ENCODE measurements at places on chromosomes 3 and 15.
A peak's percentile ranks its signal among the peaks of the same experiment; 100 is the strongest.

- no peak for DNase-seq
Observed at GRCh38 chr15:101013769-101014675, 94.9 kb downstream of the LRRK1 start.

GRCh38 chr3:43773273-43774094 is 82.7 kb downstream of the ABHD5 start:
- DNase-seq: no peak

DNA sequence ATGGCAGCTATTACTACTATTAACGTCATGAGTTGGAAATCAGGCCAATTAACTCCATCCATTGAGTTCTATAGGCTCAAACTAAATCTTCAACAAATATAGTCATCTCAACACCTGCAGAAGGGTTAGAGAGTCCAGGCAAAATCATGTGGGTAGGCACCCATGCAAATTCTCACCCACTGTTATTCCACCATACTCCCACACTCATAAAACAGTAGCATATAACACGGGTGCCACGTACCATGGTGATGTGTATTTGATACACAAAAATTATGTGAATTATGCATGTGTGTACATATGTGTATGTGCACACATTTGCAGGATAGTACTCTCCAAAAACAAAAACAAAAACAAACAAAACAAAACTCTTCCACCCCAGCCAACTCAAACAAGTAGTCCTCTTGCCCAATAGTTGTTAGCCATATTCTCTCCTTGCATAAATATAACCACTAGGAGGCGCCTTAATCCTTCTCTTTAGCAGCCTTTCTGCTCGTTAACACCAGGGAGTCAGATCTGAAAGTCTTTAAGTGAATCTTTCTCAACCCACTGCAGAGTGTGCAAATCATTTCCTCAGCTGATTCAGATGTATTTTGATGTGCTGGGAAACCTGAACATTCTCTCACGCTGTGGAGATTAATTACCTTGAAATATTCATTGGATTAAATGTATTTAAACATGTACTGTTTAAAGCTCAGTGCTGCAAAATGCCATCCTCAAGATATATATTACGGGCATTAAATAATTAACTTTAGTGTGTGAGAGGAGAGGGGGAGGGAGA is 38.0 kb upstream of the COPB2 start:
- peak; percentile 59 for DNase-seq

DNA sequence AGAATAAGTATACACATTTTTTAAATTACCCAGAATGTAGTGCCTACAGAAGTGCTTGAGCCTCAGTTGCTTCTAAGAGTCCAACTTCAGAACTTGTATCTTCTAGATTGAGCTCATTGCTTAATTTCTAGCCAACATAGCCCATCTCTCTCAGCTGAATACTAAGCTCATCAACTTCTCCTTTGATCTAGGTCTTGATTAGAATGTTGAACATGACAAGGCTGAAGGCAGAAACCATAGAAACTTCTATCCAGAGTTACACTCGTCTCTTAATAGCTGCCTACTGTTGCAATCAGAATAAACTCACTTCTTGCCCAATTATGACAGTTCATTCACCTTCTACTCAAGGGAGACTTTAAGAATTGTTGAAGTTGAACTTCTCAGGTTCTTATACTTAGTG is 327.3 kb upstream of the THBS1 start:
- DNase-seq: no peak

DNA sequence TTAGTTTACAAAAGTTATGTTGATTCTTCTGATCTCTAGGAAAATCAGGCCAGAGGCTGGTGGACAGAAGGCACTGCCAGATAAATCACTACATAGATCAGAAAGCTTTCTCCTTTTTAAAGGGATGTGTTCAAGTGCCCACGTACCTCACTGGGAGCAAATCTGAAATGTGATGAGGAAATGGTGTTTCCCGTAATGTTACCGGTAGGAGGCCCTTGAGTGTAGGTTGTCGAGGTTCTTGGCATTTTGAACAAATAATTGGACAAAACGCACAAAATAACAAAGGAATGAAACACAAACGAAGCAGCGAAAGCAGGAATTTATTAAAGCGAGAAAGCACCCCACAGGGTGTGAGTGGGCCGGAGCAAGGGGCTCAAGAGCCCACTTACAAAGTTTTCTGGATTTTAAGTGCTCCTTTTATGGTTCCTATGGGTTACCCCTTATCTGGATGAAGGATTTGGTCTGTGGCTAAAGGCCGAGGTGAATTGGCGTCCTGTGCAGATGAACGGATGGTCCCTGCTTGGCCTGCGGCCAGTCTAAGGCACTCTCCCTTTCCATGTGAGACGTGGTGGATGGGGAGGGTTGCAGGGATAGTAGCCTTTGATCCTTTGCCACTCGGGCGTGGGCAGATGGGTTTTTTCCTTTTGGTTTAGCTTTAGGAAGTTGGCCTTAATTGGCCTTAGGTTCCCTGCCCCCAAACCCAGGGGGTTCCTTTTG is 1.0 kb downstream of the SNX1 start:
- peak; percentile 16 for DNase-seq

- no peak for DNase-seq
Observed at GRCh38 chr15:34900748-34901147, 68.8 kb downstream of the AQR start.

- DNase-seq: no peak
Observed at GRCh38 chr15:88736204-88736603, 67.0 kb upstream of the ACAN start.

DNA sequence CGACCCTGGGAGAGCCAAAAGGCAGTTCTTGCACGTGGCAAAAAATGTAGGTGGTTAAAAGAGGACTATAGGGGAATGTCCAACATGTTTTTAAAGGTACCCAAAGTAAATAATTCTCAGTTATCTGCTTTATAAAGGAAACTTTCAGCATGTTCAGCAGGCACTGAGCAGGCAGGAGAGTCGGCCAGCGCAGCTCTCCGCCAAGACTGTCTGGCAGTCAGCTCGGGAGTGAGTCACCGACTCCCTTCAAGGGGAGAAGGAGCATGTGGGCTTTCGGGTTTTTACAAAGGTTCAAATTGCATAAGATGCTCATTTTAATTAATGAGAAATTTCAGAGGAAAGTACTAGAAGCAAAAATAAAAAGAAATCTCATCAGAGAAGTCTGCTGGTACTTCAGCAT is 7.0 kb downstream of the GABRA5 start:
- no peak for DNase-seq

- DNase-seq: no peak
Observed at GRCh38 chr3:13782501-13782900, 97.4 kb downstream of the WNT7A start.

DNA sequence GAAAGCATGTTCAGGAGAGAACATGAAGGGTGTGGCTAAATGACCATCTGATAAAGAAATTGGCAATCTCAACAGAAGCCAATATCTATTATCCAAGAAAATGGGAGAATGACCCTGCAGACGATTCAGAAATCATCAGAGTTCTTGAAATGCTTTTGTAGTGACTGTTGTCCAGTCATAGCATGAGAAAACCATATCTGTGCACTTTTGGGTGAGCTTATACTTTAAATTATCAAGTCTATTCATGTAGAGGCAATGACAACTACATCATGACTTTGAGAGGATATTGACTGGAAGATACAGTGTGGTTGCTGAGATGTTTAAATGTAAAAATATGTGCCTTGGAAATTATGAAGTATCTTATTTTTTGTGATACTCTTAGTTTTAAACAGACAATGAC is 57.6 kb upstream of the AZI2 start:
- DNase-seq: no peak

GRCh38 chr3:122294359-122294758 is 30.7 kb upstream of the CSTA start:
- no peak for DNase-seq

- no peak for DNase-seq
Observed at GRCh38 chr3:26997226-26997625, 372.0 kb downstream of the NEK10 start.

- no peak for DNase-seq
Observed at GRCh38 chr15:78983146-78983918, 38.5 kb upstream of the CTSH start.

DNA sequence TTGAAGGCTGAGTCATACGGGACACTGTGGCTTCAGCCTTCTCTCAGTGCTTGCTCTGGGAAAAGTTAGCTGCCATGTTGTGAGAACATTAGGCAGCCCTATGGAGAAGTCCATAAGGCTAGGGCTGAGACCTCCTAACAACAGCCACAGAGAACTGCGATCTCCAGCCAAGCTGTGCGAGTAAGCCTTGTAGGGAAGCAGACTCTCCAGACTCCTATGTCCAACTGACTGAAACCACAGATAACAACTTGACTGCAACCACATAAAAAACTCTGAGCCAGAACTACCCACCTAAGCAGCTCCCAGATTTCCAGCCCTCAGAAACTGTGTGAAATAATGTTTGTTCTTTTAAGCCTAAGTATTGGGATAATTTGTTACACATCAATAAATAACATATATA is 40.7 kb downstream of the DENND6A start:
- DNase-seq: peak; percentile 22

- DNase-seq: no peak
Observed at GRCh38 chr3:143067201-143067600, 52.4 kb upstream of the CHST2 start.

DNA sequence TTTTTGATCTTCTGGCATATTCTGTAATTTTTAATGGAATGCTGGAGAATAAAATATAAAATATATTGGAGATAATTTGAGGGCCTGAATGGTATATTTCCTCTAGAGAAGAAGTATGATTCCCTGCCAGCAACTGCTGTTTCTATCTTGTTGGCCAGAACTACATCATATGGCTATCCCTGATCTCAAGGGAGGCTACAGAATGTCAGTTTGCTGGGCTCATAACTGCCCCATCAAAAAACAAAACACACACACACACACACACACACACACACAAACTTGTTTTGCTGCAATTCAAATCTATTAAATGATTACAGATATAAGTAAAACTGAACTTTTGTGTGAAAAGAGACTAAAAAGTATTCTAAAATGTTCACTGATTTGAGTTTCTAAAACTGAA is 51.0 kb downstream of the RASA2 start:
- DNase-seq: no peak

GRCh38 chr3:57929988-57930387 is 78.2 kb upstream of the FLNB start:
- DNase-seq: no peak

GRCh38 chr3:49012441-49013017 is 5.3 kb downstream of the WDR6 start:
- no peak for DNase-seq

DNA sequence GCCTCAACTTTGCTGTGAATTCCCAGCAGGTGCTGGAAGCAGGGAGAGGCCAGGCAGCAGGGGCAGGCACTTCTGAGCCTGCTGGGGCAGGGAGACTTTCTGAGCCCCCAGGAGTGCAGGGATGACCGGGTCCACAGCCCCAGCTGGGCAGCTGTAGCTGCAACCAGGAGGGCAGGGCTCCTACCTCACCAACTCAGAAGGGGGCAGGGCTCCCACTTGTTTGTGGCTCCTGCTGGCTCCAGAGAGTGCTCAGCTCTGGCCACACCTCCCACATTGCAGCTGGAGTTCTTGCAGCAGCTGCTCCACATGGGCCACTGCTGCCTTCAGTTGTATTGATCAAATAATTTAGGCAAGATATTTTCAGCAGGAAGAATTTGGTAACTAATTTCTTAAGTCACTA is 812.3 kb downstream of the NSUN3 start:
- DNase-seq: no peak
